ENCODE measurements at places on chromosomes 2 and 18.

DNA sequence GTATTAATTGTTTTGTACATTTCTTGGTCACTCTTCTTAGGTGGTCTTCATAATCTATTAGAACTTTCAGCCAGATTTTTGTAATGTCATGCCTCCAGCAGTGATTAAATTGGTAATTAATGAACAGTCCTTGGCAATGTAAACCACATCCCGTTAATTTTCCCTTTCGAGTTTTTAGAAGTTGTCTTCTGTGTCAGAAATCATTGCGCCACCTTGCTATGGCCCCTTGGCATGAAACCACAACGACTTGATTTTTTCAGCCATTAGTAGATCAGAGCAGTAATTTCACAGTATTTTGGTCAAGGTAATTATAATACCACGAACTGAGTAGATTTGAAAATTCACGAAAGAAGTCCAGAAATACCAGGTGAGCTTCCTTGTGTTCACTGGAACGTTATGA, 86.0 kb upstream of the OTX1 start:
- no peak for DNase-seq

DNA sequence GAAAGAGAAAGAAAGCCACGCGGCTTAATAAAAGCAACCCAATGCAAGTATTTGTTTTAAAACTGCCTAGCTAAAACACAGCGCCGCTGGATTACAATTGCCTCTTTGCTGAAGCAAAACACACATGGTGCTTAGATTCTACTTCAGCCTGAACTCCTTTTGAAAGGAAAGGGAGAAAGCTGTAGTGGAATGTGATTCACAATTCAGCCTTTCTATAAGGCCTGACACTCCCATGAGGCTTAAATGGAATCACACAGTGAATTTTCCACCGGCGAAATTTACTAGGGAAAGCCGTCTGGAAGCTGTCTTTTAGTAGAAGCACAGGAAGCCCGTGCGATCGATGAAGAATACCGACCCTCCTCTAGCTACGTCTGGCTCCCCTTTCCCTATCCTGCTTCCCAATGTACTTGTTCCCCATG, 348.0 kb downstream of the DLGAP1 start:
- no peak for DNase-seq

GRCh38 chr2:135555311-135555710, 24.0 kb downstream of the R3HDM1 start:
- no peak for DNase-seq

DNA sequence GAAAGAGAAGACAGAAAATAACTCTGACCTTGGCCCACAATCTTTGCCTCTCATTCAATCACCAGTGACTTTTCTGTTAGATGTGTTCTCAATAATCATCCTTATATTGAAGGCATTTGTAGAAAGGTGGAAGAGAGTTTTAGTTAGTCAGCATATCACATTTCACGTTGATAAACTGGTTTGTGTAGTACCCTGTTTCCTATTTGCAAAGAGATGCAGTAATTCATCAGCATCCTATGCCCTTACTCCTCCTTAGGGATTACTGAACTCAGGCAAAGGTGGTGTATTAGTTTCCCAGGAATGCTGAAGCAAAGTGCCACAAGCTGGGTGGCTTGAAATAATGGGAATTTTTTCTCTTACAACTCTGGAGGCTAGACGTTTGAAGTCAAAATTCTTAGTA, 145.0 kb downstream of the SPP2 start:
- DNase-seq, result no peak

Measured in Karpas-422 (cell line).